ENCODE measurements at places on chromosomes 2 and 18.

DNA sequence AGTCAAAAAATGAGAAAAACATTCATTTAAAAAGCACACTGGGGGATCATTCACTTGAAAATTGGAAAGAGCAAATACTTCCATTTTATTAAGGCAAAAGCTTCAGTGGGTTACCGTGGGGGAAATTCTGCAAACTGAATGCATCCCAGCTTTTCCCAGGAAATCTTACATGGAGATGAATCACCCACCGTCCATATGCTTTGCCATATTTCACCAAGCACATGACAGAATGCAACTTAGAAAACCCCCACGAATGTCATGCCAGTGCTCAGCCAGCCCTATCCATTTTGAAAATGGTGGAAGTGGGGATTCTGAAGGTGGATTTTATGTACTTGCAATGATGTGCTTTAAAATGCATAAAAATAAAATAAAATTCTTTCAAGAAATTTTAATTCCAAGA is 485.5 kb upstream of the ID2 start:
- no peak for DNase-seq

DNA sequence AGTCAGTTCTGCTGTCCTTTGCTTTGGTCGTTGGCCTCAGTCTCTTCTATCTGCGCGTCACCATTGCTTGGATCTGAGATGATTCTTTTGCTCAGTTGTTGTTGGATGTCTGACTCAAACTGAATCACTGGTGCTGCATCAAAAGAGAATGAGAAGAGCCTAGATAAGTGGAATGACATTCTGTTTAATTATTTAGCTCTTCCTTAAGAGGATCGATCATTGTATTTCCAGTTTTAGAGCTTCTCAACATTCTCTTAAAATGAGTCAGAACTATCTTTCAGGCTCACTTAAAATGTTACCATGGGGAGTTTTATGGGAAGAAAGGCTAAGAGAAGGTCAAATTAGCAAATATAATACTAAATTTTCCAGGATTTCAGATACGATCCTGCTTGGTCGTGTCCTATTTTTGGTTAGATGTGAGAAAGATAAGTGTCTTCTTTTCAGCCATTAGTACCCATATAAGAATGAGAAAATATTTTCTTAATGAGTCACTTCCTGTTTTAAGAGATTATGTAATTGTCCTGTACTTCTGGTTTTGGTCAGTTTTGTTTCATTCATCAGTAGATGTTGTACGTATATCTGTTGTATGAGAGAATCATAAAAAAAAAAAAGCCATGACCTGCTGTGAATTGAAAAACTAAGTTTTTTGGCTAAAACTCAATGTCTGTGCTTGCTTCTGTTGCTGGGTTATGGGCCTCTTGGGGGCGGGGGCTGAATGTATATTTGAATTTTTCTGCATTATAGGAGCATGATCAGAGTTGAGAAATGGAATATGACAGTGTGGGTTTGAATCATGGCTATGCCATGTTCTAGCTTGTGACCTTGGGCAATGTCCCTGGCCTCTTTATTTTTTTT is 31.6 kb upstream of the CASP10 start:
- DNase-seq = no peak

GRCh38 chr18:12307701-12308385 is at the start of gene TUBB6:
TSS of gene TUBB6 (plus strand) at chr18:12308241. CDS start at chr18:12308293, 52 bp downstream.
- DNase-seq = no peak

- no peak for DNase-seq
Measured at GRCh38 chr18:67731851-67732250, 215.3 kb upstream of the DSEL start.

DNA sequence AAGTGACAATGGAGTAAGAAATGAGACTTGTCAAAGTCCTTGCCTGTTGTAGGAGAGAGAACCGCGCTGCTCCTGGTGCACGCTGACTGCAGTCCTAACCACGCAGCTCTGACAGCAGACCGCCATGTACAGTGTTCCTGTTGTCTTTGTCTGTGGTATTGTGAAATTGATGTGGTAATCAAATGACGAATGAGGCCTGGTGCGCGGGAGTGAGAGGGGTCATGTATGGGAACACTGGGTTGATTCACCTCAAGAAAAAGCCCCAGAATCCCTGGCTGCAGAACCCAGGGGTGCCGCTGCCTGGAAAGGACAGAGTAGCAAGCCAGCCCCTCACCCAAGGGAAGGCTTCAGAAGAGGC is 64.0 kb downstream of the INPP4A start:
- DNase-seq = no peak

GRCh38 chr2:216133397-216133796 is 24.2 kb downstream of the XRCC5 start:
- no peak for DNase-seq

GRCh38 chr2:70371753-70372152 is 69.9 kb upstream of the FAM136A start:
- DNase-seq = no peak

- no peak for DNase-seq
Measured at GRCh38 chr2:222805591-222806304, 55.1 kb upstream of the ACSL3 start.

DNA sequence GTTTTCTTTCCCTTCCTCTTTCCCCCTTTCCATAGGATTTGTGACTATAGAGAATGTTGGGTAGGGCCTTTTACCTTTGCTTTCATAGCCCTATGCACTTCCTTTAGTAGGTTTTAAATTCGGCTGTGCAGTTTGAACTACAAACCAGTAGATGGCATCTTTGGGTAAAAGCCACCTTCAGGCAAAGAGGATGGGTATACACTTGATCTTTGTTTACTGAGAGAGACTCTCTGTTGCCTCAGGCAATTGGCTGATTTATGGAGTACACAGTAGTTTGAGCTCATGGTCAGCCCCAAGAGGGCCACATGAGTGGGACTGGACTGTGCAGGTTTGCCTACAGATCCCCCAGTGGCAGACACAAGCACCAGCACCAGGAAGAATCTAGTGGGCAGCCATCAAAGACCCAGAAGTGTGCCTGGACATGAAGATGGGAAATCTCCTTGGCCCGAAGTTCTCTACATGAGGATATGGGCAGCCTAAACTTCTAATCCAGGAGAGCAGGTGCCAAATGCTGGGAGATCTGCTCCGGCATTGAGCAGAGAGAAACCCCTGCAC is 1304.3 kb upstream of the DDX18 start:
- no peak for DNase-seq

Data from urinary bladder (tissue), 4 donors.